NCI-H524 treated with DMSO at 0.1 percent for 48 hours (cell line): ENCODE measurements at places on chromosomes 11 and 22.

DNA sequence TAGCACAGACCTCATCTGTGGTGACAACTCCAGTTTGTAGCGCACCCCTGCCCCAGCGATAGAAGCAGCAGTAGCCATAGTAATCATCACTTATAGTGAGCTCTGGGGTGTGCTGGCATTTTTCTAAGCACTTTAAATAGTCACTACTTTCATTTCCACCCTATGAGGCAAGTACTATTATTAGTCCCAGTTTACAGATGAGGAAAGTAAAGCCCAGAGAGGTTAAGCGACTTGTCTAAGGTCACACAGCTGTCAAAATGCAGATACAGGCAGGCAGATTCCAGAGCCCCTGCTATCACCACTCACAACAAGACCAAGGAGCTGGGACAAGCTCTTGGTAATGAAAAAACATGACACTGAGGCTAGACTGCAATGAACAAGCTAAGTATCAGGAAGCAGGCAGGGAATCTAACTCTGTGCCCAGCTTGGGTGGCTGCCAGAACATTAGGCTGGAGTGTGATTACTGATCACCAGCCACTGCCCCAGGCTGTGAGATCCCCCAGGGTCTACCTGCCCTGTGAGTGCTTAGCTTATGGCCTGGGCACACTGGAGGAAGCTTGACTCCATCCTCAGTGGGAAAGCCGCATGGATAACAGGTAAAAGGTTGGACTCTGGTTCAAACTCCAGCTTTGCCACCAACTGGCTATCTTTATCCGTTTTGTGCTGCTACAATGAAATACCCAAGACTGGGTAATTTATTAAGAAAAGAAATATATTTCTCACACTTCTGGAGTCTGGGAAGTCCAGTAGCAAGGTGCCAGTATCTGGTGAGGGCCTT lies 561.1 kb downstream of the MN1 start:
- no peak for DNase-seq

DNA sequence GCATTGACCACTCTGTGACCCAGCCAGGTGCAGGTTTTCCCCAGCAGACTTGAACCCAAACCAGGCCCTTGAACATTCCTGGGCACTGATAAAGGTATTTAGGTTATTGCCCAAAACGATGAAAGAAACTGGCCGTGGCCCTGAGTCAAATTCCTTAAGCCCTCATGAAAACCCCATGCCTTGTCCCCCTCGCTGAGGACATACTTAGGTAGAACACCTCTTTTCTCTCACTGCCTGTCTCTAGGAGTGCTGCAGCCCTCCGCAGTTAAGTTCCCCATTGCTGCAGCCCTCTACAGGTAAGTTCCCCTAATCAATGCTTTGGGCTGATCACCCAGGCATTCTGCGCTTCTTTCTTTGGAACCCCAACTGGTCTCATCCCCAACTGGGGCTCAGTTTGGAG lies 961.6 kb downstream of the TBC1D22A start:
- no peak for DNase-seq

GRCh38 chr11:134562941-134563471 lies 151.0 kb upstream of the B3GAT1 start:
- DNase-seq, result no peak

- DNase-seq, result no peak
These were observed 81.2 kb downstream of the WNT11 start for GRCh38 chr11:76124905-76125770.

DNA sequence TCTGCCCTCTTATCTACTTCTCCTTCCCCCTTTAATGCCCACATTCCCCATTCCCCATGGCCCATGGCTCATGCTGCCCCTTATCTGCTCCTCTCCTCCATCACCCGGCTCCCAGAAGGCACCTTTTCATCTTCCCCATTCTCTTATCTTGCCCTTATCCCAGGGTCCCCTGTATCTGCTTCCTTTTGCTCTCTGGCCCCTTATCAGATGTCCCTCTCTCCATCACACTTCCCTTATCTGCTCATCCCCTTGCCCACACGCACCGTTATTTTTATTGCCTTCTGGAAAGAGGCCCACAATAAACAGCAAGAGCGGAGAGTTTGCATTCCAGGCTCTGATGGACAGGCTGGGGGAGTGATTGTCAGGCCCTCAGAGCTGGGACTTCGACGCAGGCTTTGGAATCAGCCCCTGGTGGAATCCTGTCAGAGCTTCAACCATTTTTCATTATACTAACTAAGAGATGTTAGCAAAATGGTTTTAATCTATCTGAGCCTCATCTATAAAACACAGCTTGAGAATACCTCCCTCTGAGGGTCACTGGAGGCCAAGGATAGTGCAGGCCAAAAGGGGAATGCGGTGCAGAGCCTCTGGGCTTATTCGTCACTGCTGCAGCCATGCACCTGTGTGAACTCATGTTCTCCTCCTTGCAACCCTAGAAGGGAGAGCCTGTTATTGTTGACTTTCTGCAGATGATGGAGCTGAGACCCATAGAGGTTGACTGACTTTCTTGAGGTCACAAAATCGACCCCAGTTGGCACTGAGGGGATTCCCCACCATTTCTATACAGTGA lies 37.0 kb upstream of the LRRC55 start:
- DNase-seq, result no peak

DNA sequence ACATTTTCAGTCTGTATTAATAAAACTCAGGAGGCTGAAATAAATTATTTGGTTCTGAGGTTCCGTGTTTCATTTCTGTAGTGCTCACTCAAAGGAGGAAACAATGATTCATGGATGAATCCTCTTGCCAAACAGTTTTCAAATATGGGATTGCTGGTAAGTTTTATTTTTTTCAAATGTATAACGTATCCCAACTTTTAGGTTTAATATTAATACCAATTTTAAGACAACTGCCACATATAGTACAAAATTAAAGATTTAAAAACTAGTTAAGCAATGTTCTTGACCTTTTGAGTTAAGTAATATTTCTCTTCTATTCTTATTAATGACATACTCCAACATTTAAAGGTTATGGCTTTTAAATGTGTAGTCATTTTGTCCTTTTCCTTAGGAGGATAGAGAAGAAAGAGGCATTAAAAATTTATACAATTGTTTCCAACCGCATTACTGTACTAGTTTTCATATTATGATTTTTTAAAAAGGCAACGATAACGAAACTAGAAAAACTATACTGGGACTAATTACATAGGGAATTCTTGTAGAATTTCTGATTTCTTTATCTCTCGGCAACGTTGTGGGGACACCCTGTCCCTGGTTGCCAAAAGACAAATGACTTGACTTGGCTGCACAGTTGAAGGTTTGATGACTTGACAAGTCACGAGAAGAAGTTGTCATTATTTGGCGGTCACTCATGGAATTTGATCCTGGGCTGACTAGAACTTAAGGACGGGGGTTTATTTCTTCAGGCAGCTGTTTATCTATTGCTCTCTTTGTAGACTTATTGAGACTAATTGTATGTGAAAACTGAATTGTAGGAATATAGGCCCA lies 69.1 kb upstream of the ADSL start:
- no peak for DNase-seq

DNA sequence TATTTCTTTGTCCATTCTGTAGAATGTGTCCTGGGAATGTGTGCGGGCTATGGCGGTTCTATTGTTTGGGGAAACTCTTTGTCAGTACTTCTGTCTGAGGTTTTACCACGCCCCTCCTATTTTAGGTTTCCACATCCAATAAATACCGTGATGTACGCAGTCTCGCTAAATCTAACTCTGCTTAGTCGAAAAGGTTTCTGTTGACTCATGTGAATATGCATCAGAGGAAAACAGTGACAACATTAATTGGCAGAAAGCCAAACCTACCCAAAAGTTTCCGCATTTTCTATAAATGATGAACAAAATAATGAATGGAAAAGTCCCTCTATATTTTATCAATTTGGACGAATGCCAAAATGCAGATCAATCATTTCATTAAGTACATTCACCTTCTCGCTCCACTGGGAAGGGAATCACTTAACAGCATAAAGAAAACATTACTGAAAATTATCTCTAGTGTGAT lies 143.4 kb downstream of the MAML2 start:
- DNase-seq, result no peak

GRCh38 chr11:126700768-126701519 lies 299.6 kb downstream of the KIRREL3 start:
- DNase-seq, result no peak

DNA sequence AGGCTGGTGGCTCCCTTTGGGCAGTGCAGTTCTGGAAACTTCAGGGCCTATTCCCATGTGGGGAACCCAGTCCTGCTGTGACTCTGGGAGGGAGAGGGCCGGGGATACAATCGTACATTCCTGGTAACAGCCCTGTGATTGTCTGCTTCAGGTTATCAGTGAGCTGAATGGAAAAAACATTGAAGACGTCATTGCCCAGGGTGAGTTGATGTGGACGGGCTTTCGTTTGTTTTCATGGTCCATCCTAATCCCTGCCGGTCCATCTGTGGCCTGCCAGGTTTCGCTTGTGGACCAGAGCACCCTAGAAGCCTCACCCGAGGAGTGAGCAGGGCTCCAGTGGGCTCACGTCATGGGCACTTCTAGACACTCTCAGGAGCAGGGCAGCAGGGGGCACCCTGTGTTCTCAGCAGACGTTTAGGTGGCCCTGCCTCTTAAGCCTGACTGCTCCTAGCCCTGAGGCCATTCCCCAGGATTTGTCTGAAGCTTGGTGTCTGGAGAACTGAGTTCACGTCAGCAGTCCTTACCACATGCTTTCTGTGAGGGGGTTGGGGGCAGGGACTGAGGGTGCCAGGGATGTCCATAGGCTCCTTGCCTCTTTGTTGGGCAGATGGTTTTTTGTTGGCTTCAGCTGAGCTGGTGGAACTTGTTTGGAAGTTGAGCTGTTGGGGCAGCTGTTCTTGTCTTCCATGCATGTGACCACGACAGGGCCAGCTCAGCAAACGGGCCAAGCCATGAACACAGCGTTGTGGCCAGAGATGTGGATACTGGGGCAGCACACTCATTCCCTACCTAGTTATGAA lies 1.9 kb downstream of the RPLP2 start:
- no peak for DNase-seq

DNA sequence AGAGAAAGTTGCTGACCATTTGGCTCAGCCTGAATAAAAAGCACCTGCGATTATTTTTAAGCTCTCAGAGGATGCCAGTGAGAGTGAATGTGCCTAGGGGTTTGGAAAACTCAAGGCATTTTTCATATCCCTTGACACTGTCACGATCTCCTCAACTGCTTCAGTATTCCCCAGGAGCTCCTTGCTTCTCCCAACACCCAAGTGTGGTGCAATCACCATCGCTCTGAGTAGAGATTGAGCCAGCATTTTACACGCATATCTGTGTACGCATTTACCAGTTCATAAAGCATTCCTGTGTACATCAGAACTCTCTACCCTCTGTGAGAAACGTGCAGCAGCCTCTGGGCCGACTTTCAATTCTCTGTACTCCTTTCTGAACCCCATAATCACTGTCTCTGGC lies 1.3 kb downstream of the SRRD start:
- DNase-seq, result no peak

DNA sequence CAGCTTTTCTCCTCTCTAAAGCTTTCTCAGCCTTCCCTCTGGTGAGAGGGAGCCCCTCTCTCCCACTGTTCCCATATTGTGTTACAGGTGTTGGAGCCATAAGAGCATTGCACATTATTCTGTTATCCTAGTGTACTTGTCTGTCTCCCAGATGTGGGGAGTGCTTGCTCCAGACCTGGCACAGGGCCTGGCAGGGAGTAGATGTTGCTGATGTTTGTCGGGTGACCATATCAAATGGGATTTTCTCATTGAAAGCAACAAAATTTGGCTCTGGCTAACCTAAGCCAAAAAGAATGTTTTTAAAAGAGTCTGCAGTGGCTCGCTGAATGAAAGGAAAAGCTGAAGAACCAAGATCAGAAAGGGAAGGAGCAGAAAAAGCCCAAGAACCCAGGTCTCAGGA lies 41.1 kb downstream of the CYB5R2 start:
- DNase-seq, result no peak

- no peak for DNase-seq
These were observed 42.2 kb upstream of the GCAT start for GRCh38 chr22:37765498-37765897.

DNA sequence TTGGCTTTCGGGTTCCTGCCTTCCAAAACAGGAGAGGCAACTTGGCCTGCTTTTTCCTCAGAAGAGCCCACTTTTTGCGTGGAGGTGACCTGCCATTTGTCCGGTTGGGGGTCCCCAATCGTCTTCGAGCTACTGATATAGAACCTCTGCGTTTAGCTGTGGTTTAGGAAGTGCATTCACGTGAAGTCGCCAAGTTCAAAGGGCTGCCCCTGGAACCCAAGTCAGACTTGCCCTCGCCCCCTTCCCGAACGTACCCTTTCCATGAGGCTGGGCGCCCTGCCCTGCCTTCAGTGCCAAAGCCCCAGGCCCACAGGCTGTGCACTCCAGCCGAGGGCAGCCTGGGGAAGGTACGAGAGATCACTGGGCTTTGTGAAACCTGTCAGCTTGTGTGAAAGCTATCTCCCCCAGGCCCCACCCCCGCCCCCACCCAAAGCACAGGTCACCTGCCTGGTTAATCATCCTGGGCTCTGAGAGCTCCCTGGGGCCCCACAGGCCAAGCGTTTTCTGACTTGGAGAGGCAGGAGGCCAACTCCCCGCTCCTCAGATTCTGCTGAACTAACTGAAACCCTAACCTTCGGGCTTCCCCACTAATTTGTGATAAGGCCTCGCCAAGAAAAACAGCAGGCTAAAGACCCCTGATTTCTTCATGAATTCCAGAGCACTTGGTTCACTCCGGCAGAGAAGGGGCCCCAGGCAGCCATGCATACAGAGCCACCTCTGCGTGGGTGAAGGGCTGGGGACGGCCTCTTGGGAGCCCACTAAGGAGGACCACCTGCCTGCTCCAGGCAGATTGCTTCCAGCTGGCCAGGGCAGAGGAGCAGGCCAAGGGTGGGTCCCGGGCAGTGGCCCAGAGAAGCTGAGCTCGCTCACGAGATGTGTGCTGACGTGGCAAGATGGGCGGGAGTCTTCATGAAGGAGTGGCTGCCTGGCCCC lies 25.8 kb upstream of the KCNQ1OT1 start:
- DNase-seq, result no peak

GRCh38 chr11:122173074-122173450 lies 57.0 kb upstream of the BLID start:
- no peak for DNase-seq

DNA sequence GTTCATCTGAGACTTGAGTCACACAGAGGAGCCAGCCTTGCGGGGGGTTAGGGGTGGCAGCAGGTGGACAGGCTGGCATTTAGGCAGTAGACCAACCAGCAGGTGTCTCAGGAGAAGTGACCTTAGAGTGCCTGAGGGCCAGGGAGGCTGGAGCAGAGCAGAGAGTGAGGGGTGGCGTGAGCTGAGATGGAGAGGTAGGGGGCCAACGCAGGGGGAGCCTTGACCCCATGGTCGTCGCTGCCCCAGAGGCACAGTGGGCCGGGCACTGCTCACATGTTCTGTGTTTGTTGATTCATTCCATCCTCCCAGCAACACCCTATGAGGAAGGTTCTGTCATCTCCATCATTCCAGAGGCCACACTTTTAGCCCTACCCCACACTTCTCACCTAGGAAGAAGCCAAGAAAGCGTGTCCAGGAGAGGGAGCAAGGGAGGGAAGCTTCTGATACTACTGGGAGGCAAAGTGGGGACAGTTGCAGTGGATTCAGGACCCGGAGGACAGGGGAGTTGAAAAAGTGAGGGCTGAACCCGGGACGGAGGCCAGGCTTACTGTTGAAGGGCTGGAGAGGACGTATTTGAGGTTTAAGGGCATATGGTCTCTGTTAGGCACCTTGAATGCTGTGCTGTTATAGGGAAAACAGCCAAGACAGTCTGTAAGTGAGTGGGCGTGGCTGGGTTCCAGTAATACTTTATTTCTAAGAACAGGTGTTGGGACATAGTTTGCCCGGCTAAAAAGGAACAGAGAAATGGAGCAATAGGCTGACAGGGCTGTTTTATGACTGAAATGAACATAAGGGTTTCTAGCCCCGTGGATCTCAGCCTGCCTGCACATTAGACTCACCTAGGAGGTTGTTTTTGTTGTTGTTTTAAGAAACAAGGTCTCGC lies 7.3 kb downstream of the SART1 start:
- no peak for DNase-seq
